ENCODE measurements at places on chromosomes 1 and 21.

DNA sequence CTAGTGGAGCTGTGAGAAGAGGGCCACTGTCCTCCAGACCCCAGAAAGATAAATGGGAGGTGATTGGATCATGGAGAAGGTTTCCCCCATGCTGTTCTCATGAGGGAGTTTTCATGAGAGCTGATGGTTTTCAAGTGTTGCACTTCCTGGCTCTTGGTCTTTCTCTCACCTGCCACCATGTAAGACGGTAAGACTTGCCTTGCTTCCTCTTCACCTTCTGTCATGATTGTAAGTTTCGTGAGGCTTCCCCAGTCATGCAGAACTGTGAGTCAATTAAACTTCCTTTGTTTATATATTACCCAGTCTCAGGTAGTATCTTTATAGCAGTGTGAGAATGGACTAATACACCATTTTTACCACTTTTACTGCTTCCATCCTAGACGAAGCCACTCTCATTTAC, 27.6 kb downstream of the GPR88 start:
- no peak for DNase-seq

GRCh38 chr1:204084247-204084772, 11.4 kb downstream of the SOX13 start:
- DNase-seq = no peak

DNA sequence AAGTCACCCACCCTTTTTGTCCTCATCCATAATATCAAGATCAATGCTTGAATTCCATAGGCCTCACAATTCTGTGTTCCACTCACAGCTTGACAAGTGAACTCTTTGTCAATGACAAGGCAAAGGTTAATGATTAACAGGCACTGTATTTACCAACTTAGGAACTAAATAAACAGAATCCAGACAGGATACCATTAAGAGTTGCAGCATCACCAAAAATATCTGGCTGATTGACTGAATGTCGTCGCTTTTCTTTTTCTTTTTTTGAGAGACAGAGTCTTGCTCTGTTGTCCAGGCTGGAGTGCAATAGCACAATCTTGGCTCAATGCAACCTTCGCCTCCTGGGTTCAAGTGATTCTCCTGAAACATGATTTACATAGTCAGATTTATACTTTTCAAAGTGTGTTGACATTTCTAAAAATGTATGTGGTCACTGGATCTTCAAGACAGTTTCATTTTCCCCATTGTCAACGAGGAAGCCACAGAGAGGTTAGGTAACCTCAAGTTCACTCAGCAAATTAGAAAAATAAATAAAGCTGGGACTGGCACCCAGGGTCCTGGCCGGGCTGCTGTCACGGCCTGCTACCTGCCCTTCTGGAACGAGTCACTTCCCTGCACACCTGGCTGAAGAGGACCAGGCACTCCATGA, 81.0 kb downstream of the PDE9A start:
- DNase-seq = no peak

- no peak for DNase-seq
Observed at GRCh38 chr21:26972192-26972591, 5.3 kb upstream of the ADAMTS5 start.

DNA sequence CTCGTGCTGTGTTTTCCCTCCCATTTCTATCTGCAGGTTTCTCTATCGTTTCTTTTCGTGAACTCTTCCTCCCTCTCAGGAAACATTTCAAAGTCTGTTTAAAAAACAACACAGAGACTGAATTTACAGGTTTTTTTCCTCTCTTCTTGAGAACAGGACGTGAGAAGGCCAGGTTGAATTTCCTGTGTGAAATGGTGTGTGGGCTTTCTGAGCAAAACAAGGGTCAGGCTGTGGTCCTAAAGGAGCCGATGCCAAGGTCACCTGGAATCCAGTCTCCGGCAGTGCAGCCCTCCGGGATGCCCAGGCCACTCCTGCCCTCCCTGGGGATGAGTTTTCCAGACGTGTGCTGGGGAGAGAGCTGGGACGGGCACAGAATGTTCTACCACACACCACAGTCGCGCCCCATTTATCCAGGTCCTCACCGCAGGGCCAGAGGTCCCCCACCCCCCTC, 62.7 kb upstream of the RUNX3 start:
- DNase-seq = no peak

- DNase-seq = peak; percentile 5
Observed at GRCh38 chr1:44505210-44505993, 100.3 kb downstream of the RNF220 start.

DNA sequence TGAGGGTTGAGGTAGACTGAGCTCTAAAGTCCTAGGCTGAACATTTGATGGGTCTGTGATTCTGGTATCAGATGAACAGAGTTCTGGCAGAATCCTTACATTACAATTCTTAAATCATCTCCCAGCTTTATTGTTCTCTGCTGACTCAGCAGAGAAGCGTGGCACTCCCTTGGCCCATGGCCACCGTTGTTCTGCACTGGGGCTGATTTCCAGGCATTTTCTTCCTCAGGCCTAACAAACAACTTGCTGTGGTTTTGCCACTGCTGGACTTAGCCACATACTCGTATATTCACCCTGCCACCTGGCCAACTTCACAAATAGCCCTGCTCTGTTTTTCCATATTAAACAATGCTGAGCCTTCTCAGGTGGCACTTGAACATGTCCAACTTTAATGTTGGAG, 223.2 kb downstream of the TNR start:
- no peak for DNase-seq

- DNase-seq = peak; percentile 90
Observed at GRCh38 chr1:155970531-155971167, 7.7 kb downstream of the ARHGEF2 start.

- DNase-seq = peak; percentile 68
Observed at GRCh38 chr1:197180252-197180878, 33.9 kb upstream of the ASPM start.

- DNase-seq = no peak
Observed at GRCh38 chr1:94301186-94301585, 63.8 kb upstream of the ARHGAP29 start.

- DNase-seq = peak; percentile 95
Observed at GRCh38 chr1:58784758-58785441, 1.1 kb upstream of the JUN start.

DNA sequence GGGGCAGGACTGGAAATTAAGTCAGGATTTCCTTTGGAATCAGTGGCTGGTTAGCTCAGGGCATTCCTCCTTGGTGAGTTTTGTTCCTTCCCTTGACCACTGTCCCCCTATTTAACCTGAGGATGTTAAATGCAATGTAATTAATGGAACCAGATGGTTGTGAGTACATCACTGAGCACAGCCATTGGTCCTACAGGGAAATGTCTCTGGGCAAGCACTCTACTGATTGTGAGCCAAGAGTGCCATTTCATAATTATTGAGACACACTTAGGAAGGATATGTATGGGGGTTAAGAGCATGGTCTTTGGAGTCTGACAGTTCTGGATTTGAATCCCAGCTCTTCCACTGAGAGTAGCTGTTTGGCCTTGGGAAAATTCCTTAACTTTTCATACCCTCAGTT, 74.4 kb downstream of the SPAG17 start:
- DNase-seq = no peak

- DNase-seq = no peak
Observed at GRCh38 chr1:212981571-212982328, 31.4 kb downstream of the VASH2 start.

DNA sequence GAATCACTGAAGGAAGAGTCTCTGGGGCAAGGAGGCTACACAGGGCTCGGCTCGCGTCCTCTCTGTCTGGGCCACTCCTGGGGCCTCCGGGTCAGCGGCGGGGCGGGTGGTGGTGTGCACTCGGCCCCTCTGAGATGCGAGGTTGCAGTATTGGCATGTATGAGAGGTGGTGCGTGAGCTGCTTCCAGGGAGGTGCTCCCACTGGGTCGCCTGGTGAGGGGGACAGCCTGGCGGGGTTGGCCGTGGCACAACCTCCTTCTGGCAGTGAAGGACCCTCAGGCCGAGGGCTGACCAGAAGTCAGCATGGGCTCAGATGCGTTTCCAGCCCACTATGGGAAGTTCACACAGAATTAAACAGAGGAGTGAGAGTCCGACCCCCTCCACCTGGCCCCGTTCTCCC, 38.5 kb upstream of the COL18A1 start:
- DNase-seq = no peak

DNA sequence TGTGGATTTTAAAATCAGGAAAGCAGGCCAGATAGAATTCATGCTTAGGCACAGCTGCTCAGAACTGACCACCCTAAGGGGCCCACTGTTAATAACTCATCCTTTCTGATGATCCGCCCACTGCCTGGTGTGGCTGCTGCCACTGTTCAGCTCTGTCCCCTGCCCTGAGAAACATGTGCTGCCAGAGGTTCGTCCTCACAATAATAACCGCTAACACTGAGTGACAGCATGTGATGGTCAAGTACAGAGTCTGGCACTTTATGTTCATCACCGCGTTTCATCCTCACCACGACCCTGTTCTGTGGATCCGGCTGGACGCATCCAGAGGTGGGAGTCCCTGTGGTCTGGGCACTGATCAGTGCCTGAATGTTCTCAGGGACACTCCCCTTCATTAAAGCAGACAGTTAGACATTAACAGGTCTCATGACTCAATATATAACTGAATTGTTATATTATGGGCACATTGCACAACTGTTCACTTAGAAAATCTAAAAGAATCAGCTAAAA, 108.6 kb downstream of the SIM2 start:
- no peak for DNase-seq

GRCh38 chr1:201021630-201022492, 1.7 kb downstream of the KIF21B start:
- DNase-seq = no peak

GRCh38 chr1:95197616-95198252, 36.3 kb upstream of the RWDD3 start:
- peak; percentile 52 for DNase-seq

GRCh38 chr1:231982871-231983587, 356.4 kb downstream of the DISC1 start:
- DNase-seq = no peak

DNA sequence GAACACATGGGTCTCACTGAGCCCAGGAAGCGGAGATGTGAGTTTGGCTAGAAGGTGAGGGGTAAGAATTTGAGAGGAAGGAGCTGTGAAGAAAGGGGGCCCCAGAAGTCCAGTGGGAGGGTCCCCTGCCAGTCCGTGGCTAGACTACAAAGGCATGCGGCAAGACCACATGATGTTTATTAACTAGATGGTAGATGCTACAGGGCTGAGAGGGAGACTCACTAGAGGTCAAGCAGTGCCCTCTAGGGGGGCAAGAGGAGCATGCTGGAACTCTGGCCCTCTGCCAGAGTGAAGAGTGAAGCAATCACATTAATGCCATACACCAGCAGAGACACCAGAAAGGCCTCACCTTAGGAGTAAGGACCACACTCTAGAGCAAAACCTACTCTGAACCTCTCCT, 12.2 kb downstream of the KIAA0319L start:
- peak; percentile 64 for DNase-seq
